Tongue (tissue), 3 donors: ENCODE measurements at places on chromosomes 2 and 18. TPM values are rescaled to one million over a fixed set of nuclear protein-coding genes. Genes with fewer than 3 reads are reported as not detected.

DNA sequence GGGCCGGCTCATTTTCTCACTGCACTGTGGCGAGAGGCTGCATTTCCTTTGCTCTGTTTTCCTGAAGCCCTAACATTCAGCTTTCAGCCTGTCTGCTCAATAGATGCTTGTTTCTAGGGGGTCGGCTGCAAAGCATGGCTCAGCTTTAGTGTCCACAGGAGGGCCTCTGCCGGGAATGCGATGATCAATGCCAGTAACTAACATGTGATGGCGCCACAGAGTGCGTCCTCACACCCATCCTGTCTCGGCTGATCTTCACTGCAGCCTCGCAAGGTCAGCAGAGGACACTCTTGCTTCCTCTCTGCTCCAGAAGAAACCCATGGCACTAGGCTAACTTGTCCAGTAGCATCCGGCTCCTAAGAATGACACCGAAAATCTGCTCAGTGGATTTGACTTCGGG, 156.4 kb upstream of the PXDN start:
- DNase-seq, result no peak

- peak; percentile 58 for DNase-seq
Measured at GRCh38 chr18:26503382-26503781, 45.0 kb downstream of the KCTD1 start.

Gene STARD6
- total RNA-seq, result not detected

DNA sequence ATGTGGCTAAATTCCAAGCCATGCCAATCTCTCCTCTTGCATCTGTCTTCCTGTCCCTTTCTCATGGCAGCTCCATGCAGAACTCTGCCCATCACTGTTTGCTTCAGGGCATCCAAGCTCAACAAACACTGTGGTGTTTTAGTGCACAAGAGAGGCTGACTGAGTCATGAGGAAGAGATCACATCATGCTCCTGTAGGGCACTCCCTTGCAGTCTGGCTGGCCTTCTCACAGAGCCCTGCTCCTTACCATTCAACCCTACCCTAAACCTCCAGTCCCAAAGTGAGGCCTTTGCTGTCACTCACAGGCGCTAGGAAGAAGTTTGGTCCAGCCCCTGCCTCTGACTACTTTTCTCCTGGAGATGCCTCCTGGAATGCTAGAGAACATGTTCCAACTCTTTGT, 194.0 kb downstream of the LRATD1 start:
- no peak for DNase-seq

Gene CYP26B1
- 13.8 TPM for total RNA-seq

DNA sequence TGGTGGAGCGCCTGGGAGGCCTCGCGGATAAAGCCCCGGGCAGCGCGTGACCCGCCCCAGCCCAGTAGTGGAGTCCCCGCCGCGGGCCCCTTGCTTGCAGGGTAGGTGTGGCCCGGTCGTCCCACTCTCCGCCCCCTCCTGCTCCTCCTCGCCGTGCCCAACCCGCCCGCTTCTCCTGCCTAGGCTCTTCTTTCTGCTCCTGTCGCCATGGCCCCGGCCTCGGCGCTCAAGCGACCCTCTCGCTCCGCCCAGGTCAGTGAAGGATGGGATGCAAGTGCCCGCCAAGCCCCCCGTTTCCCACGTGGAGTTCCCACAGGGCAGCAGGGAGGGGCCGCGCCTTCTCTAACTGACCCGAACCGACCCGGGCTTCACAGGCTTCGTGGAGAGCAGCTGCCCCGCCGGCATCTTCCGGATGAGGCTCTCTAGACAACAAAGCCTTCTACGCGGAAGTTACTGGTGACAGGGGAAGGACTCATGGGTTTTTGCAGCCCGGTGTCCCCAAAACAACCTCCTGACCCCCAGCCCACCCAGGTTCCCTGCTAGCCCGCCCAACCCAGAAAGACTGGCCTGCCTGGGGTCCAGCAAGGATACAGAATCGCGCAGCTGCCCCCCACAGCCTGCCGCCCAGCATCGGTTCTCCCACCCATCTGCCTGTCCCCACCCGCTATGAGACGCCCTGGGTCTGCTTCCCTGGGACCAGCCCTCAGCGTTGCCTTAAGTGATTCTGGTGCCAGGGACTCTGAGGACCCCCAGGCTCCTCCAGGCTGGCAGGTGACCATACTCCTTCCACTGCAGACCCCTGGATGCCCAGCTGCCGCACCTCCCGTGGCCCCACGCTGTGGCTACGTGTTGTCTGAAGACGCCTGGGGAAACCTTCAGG, 32.8 kb downstream of the TTC32 start:
- peak; percentile 80 for DNase-seq

Gene AGAP1
- 33.0 TPM for total RNA-seq

GRCh38 chr2:47070920-47071824, 83.9 kb downstream of the STPG4 start:
- no peak for DNase-seq

GRCh38 chr2:169734169-169734847, 676 bp downstream of the KLHL23 start:
- peak; percentile 66 for DNase-seq

DNA sequence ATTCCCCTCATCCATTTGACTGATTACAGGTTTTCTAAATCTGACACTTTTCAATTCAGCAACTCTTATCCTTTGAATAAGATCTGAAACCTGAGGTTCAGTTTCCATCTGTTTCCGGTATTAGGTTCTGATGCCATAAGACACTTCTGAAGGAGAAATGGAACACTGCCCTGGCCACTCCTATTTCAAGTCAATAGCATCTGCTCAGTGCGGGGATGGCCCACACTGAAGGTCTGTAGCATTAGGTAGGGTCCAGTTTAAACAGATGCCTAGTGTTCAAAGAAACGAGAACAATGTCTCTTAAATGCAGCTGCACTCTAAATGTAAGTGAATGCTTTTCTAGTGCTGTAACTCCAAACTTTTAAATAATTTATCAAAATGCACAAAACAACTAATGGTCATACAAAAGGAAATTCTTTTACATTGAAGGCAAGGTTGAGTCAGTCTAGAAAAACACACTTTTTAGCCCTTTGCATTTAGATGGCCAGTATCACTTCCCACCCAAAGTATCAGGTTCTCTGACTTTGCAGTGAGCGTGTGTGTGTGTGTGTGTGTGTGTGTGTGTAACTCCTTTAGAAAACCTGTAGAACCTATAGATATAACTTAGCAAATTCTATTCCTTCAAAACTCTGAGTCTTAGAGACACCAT, 78.2 kb downstream of the STK39 start:
- DNase-seq, result no peak

Gene RIT2
- total RNA-seq, result not detected

DNA sequence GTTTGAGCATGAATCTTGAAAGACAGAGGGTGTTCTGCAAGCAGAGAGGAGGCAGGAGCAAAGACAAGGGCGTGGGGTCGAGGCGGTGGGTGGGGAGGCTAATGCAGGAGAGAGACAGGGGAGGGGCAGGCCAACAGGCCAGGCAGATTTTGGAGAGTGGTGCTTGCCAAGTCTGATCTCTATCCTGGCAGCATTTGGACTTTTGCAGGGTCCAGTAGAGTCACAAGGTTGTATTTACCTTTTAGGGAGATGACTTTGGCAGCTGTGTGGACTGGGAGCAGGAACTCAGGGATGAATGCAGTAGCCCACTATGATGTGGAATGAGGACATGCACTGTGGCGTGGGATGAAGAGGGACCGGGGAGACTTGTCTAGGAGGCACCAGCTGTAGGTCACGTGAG, 15.7 kb upstream of the CEP192 start:
- no peak for DNase-seq

- no peak for DNase-seq
Measured at GRCh38 chr2:1156059-1156458, 205.4 kb downstream of the SNTG2 start.

DNA sequence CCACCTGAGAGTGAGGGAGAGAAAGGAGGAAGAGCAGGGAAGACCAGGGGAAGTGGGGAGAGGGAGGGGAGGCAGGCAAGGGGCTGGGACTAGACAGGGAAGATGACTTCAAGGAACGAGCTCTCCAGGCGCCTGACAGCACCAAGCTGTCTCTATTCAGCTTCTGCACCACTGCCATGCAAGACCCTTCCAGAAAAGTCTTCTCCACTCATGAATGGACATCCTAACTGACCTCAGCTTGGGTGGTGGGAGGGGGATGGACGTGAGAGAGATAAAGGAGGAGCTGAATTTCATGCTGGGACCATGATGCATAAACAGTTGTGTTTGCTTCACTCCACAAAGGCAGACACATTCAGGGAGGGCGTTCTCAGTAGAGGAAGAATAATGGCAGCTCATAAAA, 206.4 kb upstream of the ARL4C start:
- no peak for DNase-seq

DNA sequence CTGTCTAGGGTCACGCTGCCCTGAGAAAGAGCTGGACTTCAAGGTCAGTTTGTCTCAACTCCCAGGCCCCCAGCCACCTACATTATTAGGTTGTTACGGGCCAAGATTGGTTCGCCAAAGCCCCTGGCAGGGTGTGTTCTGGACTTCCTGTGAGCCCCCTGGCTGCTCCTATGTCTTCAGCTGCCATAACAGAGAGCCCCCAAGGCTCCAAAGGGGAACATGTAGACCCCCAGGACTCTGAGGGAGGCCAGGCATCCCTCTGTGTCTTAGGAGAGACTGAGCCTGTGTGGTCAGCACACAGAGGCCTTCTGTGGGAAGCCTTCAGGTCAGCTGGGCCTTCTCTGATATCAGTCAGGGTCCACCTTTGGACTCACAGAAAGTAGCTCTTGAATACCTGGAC, 58.3 kb downstream of the INHBB start:
- no peak for DNase-seq

DNA sequence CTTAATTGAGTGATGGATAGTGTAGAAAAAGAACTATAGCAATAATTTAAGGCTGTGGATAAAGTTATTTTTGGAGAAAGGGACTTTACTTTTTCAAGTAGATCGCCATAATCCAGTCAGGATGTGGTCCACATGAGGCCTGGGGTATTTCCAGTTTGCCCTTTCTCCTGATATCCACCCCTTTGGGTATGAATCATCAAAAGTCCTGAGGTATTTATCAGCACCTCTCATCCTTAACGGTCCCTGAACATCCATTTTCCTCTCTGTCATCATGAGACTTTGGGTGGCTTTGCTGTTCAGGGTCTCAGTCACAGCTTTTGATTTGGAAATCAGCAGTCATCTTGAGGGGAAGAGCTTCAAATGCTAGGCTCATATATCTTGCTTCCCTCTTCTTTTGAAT, 39.3 kb upstream of the ELAC1 start:
- no peak for DNase-seq

GRCh38 chr2:23619941-23620340, 235.0 kb downstream of the KLHL29 start:
- no peak for DNase-seq

Gene CLEC4F
- not detected for total RNA-seq

DNA sequence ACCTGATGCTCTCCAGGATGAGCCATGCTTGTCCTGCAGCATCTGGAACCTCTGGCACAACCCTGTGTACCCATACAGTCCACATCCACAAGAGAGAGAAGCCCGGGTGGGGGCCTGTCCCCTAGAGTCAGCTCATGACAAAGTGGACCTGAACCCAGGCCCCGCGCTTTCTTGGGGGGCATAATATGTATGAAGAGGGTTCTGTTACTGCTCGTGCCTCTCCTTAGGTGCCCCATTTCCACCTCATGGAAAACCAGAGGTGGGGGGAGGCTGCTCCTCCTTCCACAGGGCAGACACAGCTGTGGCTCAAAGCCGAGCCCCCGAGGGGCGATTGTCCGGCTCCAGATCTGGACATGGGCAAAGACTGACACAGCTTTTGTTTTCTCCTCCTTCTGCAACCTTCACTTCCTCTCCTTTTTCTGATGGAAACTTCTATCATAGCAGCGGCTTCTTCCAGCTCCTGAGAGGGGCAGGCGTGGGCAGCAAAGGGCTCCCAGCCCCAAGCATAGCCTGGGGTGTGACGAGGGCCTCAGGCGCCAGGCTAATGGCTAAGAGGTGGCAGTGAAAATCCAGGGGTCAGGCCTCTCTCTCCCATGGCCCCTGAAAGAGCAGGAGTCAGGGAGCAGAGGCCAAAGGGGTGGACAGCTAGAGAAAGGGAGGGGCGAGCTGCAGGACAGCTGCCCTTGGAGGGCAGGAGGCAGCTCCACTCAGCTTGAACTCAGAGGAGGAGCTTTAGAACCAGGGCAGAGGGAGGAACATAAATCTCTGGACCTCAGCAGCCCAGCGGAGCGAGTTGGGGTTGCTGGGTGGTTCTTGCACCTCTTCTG, 155.5 kb downstream of the ZFP36L2 start:
- no peak for DNase-seq

DNA sequence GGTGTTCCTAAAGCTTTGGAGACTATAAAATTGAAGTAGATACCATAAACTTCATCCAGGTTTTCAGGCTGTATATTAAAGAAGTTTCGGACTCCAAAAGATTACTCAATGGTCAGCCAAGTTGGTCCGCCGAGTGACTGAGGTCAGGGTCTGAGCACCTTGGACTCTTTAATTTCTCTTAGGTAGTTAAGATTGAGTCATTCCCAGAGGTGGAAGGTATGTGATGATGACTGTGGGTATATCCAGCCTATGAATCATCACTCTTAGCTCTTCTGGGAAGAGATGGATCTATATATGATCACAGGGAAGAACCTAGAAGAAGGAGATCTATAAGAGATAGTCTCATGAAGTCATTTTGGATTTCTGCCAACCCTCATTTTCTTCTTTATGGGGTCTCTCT, 3.3 kb downstream of the ITGA6 start:
- DNase-seq, result no peak

DNA sequence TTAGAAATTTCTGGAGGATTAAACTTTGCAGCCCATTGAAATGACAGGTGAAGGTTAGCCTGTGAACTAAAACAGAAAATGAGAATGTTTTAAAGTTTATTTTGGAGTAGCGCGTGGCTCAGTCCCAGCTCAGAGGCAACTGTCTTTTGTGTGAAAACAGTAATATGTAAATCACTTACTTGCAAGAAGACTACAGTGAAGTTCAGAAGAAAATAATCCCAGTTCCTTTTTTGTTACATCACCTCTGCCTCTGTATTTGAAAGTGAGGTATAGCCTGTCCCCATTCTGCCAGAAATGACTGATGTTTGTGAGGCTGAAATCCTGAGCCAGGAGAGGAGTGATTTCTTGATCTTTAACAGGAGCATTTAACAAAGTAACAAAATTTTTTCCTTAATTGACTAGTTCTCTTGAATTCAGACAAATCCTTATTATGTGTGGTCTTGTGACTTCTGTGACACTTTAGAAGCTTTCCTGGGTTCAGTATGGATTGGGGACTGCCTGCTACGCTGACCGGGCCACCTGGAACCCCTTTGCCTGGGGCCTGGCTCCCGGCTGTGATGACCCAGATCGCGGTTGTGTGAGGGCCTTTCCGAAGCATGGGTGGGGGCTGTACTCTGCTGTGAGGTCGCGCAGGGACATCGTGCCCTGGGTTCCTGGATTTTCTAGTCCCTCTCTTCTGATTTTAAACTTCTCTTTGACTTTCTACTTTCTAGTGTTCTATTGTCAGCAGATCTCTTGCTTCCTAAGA, 24.3 kb downstream of the TRAPPC12 start:
- DNase-seq, result no peak

Gene ALPI
- not detected for total RNA-seq

Gene LRRTM1
- total RNA-seq, result 0.62 TPM
